Peyer's patch (tissue), 4 donors: ENCODE measurements at places on chromosomes 6 and 20. TPM values are rescaled to one million over a fixed set of nuclear protein-coding genes. Genes with fewer than 3 reads are reported as not detected.

The DNAH8 gene
- not detected for total RNA-seq

The AARS2 gene
- total RNA-seq = 37.3 TPM

The ZFP57 gene
- total RNA-seq = not detected

The TRIM31 gene
- 45.9 TPM for total RNA-seq

The BTBD3 gene
- 25.6 TPM for total RNA-seq

The CGA gene
- not detected for total RNA-seq

The TREM1 gene
- not detected for total RNA-seq

DNA sequence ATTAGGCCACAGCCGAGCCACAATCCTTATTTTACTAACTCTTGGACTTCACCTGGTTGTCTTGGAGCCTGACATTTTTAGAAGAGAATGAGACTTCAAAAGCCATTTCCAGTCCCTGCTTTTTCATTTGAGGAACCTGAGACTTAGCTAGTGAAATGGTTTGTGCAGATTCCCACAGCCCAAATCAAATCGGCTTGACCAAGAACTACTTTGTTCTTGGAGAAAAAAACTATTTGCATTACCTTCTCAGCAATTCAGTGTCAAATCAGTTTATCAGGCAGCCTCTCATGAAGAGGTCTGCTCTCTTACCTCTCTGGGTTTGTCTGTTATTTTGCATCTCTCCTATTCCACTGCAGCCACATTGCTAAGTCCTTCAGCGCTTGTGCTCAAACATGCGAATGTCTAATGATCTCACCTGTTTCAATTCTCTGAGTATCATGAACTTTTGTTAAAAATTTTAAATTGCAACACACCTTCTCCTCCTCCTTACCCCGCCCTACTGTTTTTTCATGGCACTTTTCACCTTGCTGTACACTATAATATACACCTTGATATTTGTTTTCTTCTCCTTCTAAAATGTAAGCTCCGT lies 573 bp upstream of the IFNGR1 start:
- no peak for DNase-seq

DNA sequence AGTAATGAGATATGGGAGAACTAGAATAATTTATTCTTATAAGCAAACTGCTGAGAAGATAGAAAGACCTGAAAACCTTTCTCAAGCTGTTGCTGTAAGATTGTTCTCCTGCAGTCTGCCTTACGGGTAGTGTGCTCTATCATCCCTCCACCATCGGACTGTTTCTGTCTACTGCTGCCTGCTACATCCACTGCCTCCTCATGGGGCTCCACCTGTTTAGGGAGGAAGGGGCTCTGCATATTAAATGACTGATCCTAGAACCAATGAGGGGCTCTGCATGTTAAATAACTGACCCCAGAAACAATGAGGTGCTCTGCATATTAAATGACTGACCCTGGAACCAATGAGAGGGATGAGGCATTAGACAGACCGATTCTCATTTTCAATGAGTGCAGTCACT lies 654.6 kb downstream of the KIF16B start:
- no peak for DNase-seq

DNA sequence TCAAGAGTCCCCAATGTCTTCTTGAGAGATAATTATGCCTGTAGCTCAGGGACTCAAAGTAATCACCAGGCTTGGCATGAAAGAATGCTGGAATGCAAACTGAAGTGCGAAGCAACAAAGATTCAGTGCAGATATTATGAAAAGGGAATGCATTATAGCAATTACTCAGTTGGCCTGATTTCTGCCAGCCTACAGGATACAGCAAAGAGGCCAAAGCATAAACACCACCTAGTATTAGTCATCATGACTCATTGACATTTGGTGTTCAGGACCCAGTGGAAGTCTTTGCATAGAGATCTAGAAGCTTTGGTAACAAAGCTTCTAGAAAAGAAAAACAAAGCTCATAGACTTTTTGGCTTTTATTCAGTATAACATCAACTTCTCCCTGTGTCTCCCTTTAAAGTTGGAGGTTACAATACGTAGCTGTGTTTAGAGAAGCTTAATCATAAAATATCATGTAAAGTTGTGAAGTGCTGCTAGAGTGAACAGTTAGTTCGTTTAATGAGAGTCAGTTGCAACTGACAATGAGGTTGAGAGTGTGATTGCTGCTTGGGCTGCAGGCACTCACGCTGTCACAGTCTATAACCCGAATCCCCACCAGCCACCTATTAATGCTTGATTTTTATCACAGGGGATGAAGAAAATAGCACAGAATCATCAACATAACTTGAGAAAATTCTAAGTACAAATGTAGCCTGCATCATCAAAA lies 932.7 kb downstream of the TFAP2A start:
- DNase-seq = no peak

DNA sequence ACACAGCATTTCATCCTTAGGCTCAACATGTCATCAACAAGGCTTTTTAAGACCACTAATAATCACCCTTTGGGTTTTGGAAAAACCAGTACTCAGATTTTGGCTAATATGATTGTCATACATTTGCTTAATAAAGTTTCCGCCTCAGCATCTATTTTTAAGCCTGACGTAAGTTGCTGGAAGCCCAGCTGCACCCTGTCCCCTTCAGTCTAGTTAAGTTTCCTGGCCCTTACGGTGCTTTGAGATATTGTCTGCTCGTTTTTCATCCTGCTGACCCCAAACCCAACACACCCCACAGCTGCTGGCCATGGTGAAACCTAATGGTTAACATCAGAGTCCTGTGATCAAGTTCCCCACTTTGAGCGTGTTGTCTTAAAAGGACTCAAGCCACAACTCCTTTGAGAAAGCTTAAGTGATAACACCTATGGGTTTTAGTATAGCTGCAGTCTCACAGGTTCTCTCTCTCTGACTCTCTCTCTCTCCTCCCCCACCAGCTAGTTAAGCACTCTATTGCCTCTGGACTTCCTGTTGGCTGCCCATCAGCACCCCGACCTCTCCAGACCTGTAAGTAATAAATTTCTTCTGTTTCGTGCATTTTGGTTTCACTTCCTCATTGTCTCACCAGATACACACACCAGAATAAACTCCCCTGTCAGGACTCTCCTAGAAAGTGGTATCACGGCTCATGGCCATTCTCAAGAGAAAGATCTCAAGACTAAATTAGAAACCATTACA lies 802.0 kb downstream of the C6orf118 start:
- DNase-seq = no peak

GRCh38 chr6:149783551-149783950 lies 34.0 kb downstream of the PCMT1 start:
- no peak for DNase-seq

DNA sequence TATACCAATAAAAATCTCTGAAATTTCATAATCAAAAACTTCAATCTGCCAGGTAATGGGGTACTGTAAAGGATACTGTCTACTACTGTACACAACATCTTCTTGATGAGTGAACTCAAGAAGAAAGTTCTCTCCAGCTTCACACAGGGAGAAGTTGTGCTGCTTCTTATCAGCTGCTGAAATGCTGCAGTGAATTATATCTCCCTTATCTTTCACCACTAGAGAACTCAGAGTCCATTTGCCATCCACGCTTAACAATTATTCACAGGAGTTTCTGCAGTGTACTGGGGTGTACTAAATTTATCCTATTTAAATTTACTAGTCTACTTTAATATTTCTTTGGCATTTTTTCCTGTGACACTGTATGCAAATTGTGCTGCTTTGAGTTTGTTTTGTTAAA lies 384.8 kb downstream of the TFAP2B start:
- DNase-seq = no peak

DNA sequence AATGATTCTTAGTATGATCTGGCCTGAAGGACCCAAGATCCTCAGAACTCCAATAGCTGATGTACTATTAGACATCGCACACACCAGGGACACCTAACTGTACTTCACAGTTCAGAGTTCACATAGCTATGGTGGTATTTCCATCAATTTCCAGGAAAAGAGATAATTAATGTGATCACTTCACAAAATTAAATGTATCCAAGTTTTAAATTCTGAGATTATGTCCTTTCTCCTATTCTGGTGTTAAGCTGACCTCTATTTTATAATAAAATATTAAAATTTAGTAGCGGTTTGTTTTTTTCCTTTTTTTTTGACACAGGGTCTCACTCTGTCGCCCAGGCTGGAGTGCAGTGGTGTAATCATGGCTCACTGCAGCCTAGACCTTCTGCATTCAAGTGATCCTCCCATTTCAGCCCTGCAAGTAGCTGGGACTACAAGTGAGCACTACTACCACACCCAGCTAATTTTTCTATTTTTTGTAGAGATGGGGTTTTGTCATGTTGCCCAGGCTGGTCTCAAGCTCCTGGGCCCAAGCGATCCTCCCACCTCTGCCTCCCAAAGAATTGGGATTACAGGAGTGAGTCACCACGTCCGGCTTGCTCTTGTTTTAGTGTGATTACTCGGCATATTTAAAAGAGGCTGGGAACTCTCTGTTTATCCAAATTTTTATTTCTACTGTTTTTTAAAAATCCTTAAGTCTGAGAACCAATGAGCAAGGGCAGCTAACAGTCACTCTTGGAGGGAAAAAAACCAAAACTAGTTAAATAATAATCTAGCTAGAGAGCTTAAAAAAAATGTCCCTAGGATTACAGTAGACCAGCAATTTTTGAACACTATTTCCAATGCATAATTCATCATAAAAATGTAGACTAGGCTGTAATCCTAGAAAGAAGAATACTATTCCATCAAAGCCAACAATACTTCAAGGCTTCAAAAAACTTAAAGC lies 16.0 kb downstream of the KIF13A start:
- DNase-seq = no peak

- no peak for DNase-seq
Observed at GRCh38 chr6:168194732-168195567, 115.9 kb upstream of the FRMD1 start.

GRCh38 chr20:1868856-1869255 lies 26.4 kb upstream of the SIRPA start:
- no peak for DNase-seq

GRCh38 chr6:105113422-105113821 lies 66.4 kb downstream of the POPDC3 start:
- DNase-seq = no peak

GRCh38 chr6:163941624-163941976 lies 527.1 kb downstream of the QKI start:
- DNase-seq = no peak

DNA sequence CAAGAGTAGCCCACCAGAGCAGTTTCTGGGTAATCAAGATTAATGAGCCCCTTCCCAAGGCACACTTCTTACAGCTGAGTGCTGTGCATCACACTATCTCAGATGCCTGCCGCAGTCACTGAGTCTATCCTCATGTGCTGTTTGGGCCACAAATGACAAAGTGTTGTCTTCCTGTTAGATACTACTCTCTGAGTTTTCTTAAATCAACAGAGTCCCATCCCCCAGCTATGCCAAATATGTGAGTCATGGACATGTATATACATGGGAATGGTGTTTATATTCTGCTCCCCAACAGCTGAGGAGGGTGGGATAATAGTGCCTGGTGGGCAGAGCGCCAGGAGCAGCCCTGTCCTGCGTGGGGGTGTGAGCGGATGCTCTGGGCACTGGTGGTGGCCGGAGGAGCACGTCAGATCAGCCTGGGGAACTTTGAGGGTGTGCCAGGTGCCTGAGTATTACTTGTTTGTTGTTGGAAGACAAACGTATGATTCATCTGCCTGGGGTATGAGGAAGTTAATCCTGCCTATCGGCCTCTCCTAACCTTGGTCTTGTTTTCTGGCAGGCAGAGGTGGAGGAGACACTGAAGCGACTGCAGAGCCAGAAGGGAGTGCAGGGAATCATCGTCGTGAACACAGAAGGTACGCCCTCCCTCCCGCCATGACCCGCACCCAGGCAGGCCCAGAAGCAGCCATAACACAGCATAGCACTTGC lies 9.6 kb downstream of the DYNLRB1 start:
- peak; percentile 12 for DNase-seq

GRCh38 chr20:4413314-4414049 lies 308.2 kb upstream of the PRND start:
- no peak for DNase-seq

GRCh38 chr20:18796282-18796833 lies 17.2 kb upstream of the SCP2D1 start:
- DNase-seq = no peak

DNA sequence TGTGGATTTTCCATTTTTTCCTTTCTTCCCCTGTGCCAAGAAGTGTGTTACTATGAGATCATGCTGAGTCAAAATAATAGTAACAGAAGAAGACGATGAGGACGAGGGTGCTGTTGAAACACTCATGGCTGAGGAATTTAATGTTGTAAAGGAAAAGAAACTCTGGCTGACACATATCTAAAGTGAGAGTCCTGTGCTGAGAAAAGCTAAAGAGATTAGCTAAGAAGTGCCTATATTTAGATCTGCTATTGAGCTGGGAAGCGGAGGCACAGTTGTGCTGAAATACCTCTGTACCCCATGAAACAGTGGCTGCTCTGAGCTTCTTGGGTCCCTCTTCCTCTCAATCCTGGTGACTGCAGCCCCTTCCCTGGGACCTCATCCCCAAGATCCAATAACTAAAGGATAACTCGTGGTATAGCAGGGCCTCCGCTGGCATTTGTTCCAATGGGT lies 1.1 kb upstream of the SYTL3 start:
- no peak for DNase-seq

DNA sequence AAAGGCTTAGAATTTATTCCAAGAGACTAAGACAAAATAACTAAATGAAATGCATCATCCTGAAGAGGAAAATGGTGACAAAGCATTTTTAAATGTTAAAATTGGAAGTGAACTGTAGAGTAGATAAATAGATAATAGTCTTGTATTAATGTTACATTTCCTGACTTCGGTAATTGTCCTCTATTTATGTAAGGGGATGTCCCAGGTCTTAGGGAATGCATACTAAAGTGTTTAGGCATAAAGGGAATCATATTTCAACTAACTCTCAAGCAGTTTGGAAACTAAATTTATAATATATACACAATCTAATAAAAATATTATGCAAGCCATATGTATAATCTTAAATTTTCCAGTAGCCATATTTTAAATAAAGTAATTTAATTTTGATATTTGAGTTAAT lies 159.3 kb downstream of the WDR27 start:
- DNase-seq = no peak

DNA sequence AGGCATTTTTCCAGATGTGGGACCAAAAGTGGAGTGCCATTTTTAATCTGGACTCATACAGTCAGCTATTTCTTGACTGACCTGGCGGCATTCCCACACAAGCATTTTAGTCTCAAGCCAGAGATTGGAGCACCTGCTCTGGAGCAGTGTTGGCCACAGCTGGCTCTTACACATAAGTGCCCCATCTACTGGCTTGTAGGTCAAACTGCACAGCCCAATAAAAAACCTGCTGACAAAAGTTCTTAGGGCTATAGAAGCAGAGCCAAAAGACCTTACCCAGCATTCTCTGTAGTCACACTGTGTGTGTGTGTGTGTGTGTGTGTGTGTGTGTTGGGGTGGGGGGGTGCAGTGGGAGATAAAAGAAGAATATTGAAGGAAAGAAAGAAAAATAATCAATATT lies 38.6 kb upstream of the SENP6 start:
- peak; percentile 48 for DNase-seq
